ENCODE measurements at places on chromosomes 2 and 18.
A peak's percentile ranks its signal among the peaks of the same experiment; 100 is the strongest.

- no peak for DNase-seq
Observed at GRCh38 chr2:9315280-9315847, 108.0 kb downstream of the ITGB1BP1 start.

DNA sequence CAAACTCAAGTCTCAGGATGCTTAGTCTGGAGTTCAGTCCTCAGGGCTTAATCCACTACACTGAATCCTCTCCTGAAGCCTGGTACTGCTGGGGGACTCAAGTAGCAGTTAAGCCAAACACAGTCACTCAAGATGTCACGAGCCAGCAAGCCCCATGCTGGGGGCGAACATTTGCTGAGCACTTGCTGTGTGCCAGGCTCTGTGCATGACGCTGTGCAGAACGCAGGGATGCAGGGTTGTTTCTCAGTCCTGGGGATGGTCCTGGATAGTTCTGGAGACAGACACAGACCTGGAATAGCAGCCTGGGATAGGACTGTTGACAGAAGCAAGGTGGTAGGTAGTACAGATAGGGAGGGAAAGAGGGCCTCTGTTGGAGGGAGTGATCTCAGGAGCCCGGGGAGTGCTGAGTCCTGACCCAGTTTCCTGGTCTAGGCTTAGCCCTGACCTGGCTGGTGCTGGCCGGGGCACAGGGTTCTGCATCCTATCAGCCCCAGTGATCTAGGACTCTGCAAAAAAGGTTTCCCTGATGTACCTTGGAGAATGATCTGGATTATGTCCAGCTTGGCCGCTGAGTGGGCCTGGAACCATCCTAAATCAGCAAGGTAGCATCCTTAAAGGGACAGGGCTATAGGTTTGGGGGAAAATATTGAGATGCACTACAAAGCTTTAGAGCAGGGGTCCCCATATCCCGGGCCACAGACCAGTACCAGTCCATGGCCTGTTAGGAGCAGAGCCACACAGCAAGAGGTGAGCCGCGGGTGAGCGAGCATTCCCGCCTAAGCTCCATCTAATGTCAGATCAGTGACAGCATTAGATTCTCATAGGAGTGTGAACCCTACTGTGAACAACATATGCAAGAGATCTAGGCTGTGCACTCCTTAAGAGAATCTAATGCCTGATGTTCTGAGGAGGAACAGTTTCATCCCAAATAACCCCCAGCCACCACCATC, 54.7 kb upstream of the OTOF start:
- no peak for DNase-seq

- DNase-seq: no peak
Observed at GRCh38 chr2:4135765-4136164, 432.4 kb downstream of the DCDC2C start.

GRCh38 chr2:60998628-60999545, 18.6 kb upstream of the PEX13 start:
- DNase-seq: no peak

GRCh38 chr18:74496508-74497323, 553 bp downstream of the CNDP2 start:
- no peak for DNase-seq

DNA sequence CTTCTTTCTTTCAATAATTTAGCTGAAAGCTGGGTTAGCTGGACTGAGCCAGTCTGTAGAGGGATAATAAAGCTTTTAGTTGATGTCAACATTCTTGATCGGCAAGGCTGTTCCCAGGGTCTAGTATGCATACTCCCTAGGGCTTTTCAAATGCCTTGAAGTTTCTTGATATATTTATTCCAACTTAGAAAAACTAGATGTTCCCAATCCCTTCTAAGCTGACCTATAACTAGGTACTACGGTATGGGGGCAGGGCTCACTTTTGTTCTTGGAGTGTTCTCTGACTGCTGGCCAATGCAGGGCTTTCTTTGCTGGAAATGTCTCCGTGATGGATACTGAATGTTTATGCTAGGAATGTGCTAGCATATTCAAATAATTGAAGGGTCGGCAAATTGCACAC, 258.6 kb upstream of the TANK start:
- peak; percentile 89 for DNase-seq

DNA sequence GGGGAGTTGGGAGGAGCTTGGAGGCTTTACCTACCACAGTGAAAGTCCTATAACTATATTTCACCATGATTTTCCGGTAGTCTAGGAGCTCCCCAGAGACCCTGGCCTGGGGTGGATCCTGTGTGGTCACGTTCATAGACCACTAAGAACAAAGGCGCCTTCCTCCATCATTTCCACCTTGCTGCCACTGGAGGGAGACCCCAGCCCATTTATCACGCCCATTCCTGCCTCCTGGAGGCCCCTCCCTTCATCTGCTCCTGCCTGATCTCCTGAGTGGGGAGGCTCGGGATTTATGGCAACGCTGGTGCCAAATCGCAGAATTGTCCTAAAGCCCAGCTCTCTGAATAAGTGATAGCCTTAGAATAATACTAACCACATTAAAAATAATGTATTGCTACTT, 507.6 kb upstream of the SPHKAP start:
- no peak for DNase-seq

DNA sequence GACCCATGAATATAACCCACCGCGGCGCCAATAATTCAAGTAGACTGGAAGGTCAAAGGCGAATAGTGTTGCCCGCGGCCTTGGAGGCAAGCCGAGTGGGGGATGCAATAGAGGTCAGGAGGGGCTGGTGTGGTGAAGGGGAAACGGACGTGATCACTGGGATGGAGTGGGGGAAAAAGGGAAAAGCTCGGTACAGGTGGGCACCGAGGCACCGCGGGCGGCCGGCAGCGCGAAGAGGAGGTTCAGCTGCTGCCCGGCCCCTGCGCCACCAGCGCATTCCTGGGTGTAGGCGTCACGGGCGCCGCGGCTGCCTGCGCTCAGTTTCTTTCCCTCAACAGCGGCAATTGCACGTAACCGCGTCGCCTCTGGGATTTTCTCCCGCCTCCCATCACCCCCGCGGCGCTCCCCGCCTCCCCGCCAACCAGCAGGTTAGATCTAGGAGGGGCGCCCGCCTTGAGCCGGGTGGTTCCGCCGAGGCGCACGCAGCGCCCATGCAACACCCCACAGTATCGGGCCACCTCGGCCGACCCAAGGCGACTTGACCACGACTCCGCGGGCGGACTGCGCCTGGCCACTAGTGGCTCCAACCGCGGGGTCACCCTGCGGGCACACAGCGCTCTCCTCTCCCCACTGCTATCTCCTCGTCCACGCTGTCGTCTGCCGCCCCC, 1.5 kb downstream of the RND3 start:
- no peak for DNase-seq

DNA sequence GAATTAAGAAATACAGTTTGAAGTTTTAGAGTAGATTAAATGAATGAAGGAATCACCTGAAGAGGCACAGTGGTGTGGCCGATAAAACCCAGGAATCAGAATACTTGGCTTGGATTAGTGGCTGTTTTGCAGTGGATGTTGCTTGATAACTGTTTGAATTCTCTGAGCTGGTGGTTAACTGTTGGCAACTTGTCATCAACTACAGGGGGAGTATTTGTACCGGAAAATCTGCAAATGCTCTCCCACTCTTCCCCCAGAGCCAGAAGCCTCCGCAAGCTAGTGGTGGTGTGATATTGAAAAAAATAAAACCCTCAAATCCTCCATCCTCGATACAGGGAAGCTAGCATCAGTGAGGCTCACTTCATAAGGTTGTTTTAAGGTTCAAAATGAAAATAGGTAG, 326.7 kb downstream of the DPP10 start:
- no peak for DNase-seq

DNA sequence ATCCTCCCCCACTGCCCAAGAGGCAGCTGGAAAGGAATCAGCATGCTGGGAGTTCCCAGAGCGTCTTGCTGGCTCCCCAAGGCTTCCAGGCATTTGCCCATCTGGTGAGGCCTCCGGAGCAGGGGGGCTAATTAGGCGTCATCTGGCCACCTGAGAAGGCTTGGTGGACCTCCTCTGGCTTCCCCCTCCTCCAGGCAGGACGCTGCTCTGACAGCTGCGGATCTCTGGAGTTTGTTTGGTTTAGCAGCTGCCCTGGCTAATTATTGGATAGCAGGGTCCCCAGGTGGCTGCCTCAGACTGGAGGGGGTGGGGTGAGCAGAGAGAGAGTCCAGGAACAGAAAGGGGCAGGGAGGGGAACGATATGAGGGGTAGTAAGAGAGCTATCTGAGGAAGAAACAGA, 425.2 kb upstream of the MEX3C start:
- DNase-seq: no peak

GRCh38 chr2:60834270-60834717, 47.1 kb upstream of the REL start:
- no peak for DNase-seq

- DNase-seq: no peak
Observed at GRCh38 chr2:20599001-20599600, 51.8 kb downstream of the HS1BP3 start.

DNA sequence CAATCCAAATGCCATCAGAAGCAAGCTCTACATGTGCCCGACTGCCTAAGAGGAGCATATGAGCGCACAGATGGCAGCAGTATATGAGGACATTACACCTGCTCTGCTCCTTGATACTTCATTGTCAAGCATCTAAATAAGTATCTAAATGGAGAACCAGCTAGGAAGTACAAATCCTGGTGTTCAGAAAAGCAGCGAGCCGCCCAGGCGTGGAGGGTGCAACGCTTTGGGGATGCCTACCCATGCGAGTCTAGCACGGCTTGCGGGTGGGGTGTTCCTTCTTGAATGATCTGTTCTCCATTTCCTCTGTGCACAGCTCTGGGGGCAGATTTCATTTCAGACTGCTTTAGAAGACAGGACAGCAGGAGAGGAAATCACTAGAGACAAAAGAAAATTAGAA, 63.0 kb upstream of the BCL2L11 start:
- no peak for DNase-seq

Data from retinal pigment epithelial cell (primary cell).